ENCODE measurements at places on chromosomes 2 and 18. TPM values are rescaled to one million over a fixed set of nuclear protein-coding genes. Genes with fewer than 3 reads are reported as not detected.

DNA sequence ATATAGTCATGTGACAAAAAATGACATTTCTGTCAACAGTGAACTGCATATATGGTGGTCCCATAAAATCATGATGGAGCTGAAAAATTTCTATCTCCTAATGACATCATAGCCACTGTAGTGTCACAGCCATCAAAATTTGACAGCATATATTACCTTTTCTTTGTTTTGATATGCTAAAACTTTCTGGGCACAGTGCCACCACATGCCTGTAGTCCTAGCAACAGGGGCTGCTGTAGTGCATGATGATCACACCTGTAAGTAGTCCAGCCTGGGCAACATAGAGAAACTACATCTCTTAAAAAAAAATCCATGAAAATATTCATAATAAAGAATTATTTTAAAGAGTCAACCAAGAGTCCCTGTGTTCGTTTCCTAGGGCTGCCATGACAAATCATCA lies 155.5 kb upstream of the SERTAD2 start:
- no peak for DNase-seq

DNA sequence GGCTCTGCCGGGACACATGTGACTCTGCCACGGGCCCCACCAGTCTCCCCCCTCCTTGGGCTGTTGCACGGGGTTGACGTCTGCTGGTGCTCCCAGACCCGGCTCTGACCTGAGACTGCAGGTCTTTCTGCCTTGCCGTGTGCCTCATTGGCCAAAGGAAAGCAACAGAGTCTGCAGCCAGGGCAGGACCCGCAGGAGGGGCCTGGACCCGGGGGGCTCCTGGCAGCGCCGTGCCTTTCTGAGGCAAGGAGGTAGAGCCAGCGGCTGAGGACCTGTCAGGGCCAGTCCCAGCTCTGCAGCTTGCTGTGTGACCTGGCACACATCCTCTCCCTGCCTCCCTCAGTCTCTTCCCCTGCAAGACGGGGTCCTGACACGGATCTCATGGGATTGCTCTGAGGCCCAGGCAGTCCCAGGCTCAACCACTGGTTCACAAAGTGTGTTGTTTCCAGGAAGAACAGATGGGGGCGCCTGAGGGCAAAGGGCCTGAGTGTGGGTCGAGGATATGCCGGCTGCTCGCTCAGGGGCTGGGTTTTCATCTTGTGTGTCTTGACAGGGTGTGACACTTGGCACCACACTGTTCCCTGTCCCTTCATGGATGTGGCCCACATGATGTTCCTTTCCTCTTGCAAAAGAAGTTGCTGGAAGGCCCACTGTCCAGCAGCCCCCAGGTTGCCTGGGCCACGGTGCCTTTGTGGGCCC lies 9.0 kb downstream of the CAPN10 start:
- DNase-seq, result no peak

DNA sequence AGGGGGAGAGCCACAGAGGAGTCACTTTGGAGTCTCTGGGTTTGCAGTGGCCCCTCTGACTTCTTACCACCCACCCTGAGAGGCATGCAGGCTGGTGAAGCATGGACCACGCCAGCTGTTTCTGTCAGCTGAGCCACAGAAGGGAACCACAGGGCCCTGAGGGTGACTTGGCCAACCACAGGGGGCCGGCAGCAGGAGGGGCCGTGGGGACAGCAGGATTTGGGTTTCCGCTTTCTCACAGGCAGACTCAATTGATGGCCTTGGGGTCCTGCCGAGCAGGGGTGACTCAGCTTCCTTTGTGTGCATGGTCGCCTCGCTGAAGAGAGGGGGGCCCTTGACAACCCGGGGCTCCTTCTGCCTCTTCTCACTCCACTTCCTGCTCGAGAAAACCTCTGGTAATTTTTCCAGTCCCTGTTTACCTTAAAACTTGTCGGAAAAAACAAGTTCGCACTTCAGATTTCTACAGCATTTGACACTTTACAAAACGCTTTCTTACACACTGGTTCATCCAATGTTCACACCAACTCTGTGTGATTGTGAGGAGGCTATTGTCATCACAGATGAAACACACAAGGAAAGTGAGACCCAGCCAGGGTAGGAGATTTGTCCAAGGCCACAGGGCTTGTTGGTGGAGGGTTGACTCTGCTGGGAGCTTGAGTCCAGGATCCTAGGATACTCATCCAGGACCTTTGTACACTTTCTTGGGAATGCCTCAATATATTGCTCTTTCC lies 311.2 kb downstream of the LPIN1 start:
- DNase-seq, result no peak

Gene RNU2-63P
- polyA plus RNA-seq, result not detected

Gene FHOD3
- polyA plus RNA-seq, result 42.9 TPM
